ENCODE measurements at places on chromosomes 7 and 10.

DNA sequence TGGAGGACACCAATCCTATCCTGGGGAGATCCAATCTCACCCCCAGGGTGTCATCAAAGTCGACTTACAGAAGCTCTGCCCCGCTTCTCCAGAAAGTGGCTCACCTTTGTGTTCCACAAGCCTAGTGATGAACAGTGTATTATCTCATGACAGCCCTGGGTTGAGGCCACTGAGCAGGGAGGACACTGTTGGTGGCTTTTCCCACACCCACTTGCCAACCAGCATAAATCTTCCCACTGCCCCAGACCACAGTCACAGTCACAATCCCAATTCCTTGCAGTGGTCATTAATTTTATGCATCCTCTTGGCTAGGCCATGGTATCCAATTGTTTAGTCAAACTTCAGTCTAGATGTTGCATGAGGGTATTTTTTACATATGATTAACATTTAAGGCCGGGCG is 18.4 kb downstream of the TNS3 start:
- no peak for DNase-seq

- no peak for DNase-seq
Measured at GRCh38 chr10:68561865-68562649, 1.9 kb downstream of the TET1 start.

GRCh38 chr7:133331861-133332260 is 79.0 kb downstream of the EXOC4 start:
- DNase-seq, result no peak

- no peak for DNase-seq
Measured at GRCh38 chr7:105655067-105655466, 73.8 kb upstream of the EFCAB10 start.

DNA sequence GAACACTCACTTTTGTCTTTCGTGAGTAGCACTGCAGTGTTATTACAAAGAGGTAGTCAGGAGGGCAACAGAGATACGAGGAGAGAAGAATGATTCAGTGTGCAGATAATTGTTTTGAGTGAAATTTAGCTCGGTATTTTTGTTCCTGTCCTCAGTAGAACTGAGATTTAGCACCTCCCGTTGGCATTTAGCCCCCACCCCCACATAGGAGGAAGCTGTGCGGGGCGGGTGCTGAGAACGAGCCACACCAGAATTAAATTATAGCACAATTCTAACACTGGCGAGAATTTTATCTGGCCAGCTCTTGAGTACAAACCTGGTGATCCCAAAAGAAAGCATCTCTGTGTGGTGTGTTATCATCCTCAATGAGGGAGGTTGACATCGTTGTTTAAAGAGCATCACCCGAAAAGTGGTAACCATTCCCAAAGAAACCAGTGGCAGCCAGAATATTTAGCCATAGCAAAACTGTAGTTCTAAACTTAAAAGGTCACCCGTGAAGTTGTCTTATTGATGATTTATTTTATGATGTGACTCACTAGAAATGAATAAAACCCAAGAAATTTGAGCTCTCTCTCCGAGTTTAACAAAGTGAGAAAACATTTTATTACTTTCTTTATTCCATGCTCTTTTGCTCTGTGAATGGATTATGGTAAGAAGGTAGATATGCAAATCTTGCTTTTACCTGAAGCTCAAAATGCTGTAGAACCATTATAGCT is 612.2 kb downstream of the SUGCT start:
- no peak for DNase-seq

DNA sequence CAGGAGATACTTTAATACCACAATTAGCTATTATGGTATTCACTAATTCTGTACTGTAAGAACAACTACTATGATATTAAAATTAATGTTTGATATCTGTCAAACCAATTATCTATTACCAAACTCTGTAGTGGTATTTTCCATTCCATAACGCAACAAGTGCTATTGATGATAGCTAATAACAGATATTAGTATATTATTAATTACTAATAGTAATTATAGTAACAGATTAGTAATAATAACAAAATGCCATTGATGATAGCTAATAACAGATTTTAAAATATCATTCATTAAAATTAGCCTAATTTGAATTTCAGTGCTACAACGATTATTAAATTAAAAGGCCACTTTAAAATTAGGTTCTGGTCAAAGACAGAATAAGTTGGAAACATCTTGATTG is 93.5 kb downstream of the BTRC start:
- DNase-seq, result no peak

- no peak for DNase-seq
Measured at GRCh38 chr10:49333192-49333591, 34.2 kb downstream of the C10orf71 start.

- no peak for DNase-seq
Measured at GRCh38 chr10:60205741-60206140, 183.9 kb downstream of the ANK3 start.

- no peak for DNase-seq
Measured at GRCh38 chr7:122887848-122888247, 1.6 kb upstream of the CADPS2 start.

GRCh38 chr10:1366322-1366691 is 310.1 kb downstream of the WDR37 start:
- no peak for DNase-seq

GRCh38 chr10:132834891-132835847 is 49.2 kb upstream of the NKX6-2 start:
- no peak for DNase-seq

DNA sequence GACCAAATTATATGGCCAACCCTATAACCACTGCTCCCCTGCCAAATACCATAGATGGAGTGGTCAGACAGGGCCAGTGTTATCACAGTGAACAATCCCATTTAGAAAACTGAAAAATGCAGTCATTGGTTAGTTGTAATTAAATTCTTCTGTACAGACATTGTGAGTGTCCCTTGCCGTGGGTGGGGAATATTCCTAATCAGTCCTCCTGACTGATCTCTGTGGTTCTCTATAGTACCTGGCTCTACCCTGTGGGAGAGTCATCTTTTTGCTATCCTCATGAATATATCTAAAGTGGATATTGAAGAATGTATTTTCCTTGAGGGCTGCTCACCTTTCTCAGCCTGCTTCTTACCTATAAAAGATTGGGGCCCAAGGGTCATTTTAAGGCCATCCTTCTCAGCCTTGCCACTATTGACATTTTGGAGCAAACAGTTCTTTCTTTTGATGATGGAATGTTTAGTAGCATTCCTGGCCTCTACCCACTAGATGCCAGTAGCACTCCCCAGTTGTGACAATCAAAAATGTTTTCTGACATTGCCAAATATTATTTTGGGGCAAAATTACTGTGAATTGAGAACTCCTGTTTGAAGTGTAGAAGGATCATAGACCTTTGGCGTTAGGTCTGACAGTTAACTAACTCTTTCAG is 110.2 kb downstream of the MAPK8 start:
- DNase-seq, result no peak

- no peak for DNase-seq
Measured at GRCh38 chr10:11080564-11080984, 62.9 kb downstream of the CELF2 start.

DNA sequence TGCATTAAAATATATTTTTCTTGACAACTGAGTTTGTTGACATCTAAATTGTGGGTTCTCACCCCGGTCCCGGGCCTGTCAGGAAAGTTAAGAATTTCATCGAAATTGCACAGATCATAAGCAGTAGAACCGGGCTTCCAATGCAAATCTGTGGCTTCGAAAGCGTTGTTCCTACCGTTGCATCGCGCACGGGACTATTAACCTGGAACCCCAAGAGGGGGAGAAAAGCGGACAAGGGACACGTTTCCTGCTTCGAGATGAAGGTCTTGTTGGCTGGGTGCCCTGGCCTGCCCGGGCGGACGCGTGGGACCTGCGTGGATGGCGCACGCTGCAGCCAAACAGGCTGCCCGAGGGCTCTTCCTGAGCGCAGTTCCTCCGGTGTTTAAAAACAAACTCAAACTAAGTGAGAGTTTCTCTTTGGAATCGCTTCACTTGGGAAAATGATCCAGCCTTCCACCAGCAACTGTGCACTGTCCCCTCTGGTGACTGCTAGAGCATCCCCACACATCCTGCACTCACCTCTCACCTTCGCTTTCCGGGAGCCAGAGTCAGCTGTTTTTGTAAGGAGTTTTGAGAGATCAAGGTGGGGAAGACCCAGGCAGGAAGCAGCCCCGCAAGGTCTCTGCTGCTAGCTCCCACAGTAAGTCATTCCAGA is 5.1 kb upstream of the TBX20 start:
- DNase-seq, result no peak

GRCh38 chr7:116951366-116952292 is 1.7 kb upstream of the ST7 start:
- DNase-seq, result no peak

- DNase-seq, result no peak
Measured at GRCh38 chr7:41084381-41084780, 618.5 kb downstream of the INHBA start.

Measured in stimulated activated naive CD4-positive, alpha-beta T cell (primary cell).